ENCODE measurements at places on chromosomes 5 and 9.

GRCh38 chr5:36723912-36724311 lies 117.5 kb downstream of the SLC1A3 start:
- DNase-seq: no peak

- DNase-seq: peak; percentile 16
Measured at GRCh38 chr5:94969174-94969573, 315.7 kb downstream of the MCTP1 start.

GRCh38 chr5:139637438-139638089 lies 10.6 kb upstream of the CXXC5 start:
- peak; percentile 95 for DNase-seq

GRCh38 chr5:143680672-143681259 lies 131.2 kb upstream of the HMHB1 start:
- no peak for DNase-seq

GRCh38 chr5:132032196-132032595 lies 20.7 kb upstream of the ACSL6 start:
- DNase-seq: no peak

GRCh38 chr9:5532790-5533189 lies 22.5 kb downstream of the PDCD1LG2 start:
- no peak for DNase-seq

DNA sequence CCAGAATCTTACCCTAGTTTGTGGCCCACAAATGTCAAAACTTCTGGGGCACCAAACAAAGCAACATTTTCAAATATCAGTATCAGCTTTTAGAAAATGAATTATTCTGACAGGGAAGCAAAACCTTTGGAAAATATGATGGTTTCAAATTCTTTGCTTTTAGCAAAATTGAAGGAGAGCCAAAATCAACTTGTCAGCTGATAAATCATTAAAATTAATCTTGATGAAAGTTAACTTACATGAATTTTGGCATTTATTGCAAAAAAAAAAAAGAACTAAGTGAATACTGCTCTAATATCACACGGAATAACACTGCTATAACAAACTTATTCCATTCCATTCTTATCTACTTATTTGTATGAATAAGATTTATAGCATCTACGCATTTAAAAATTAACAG lies 158.1 kb upstream of the TARS1 start:
- DNase-seq: no peak

GRCh38 chr9:110251212-110251611 lies 5.1 kb downstream of the TXN start:
- no peak for DNase-seq

DNA sequence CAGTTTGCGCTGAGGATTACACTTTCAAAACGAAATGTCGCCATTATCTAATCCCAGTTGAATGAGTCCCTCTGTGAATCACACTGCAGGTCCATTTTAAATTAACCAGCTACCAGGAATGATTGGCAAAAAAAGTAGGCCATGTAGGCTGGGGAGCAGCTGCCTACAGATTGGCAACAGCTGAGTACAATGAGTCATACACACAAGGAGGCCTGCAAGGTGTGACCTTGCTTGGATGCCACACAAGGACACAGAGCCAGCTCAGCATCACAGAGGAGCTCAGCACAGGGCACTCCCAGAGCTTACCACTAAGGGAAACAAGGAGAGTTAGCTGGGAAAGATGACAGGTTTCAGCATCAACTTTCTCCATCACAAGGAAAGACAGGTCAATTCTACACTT lies 12.9 kb downstream of the HAVCR1 start:
- DNase-seq: no peak

GRCh38 chr5:169577951-169578350 lies 5.6 kb upstream of the SPDL1 start:
- DNase-seq: no peak

DNA sequence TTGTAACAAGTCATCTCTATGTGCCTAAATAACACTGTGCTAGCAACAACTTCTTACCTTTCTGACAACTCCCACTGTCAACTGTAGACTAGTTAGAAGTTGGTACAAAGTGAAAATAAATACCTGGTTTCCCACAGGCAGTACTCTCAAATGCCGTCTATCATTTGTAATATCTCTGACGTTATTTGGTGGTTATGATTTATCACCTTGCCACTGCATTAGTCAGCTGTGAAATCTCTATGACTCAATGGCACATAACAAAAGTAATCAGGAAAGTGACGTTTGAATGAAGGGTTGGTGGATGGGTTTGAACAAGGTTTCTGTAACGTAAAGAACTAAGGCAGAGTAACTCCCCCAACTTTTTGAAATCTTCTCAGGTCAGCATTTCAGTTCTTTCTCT lies 592.3 kb downstream of the MAT2B start:
- no peak for DNase-seq
